ENCODE measurements at places on chromosomes 16 and 17.

DNA sequence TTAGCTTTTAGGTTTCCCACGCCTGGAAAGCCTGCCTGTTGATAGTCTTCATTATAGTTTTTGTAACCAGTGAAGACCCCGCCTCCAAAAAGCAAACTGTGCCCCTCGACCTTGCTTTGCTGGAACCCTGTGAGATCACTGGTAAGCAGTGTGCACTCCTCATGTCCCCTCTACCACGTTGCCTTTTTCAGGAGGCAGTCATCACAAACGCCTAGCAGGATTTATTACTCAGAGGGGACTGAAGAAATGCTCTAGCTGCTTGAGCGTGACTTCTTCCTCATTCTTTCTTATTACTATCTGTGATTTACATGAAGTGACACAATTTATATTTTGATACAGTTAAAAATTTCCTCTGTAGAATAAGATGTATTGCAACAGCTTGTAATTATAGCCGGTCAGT, 6.5 kb upstream of the KRTAP3-1 start:
- DNase-seq, result no peak

GRCh38 chr16:73418691-73419090, 370.8 kb upstream of the ZFHX3 start:
- no peak for DNase-seq

GRCh38 chr17:78616946-78617345, 39.8 kb upstream of the DNAH17 start:
- DNase-seq, result no peak

DNA sequence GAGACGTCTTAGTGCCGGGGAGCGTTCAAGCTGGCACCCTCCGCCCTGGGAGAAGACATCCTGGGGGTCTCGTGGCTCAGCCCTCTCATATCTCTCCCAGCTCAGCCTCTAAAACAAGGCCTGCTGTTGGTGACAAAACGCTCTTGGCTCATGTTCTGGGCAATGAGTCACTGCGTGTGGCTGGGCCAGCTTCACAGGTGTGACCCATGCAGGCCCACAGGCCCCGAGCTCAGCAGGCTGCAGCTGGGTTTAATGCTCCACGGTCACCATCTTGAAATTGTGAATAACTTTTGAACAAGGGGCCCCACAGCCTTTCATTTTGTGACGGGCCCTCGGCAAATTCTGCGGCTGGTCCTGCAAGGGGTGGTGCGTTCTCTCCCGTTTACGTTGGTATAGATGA, 22.4 kb downstream of the GAA start:
- no peak for DNase-seq

- no peak for DNase-seq
Measured at GRCh38 chr17:1197781-1198490, 18.2 kb upstream of the ABR start.

GRCh38 chr17:2899906-2900305, 103.7 kb downstream of the RAP1GAP2 start:
- DNase-seq, result no peak

DNA sequence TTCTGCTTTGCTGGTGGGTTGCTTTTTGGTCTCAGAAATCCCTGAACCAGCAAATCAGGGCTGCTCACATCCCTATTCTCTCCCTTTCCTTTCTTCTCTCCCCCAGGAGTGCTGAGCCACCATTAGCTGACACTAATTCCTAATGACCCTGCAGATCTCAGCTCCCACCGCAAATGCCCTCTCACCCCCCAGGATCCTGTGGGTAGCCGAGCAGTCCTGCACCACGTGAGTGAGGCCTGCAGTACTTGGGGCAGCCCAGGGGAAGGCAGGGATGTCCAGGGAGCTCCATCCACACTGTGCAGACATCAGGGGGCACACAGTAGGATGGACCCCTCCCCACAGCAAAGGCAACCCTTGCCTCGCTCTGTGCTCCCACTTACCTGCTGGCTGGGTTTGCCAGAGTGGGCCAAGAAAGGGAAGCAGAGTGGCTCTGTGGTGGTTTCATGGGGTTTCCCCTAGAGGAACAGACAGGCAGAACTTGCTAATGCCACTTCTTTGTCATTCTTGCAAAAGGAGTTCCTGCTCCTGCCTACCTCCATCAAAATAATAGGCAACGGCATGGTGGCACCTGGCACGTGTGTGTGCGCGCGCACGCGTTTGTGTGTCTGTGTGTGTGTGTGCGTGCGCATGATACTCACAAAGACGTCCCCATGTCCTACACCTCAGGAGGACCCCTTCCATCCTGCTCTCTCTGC, 135.6 kb downstream of the GAS7 start:
- DNase-seq, result no peak

DNA sequence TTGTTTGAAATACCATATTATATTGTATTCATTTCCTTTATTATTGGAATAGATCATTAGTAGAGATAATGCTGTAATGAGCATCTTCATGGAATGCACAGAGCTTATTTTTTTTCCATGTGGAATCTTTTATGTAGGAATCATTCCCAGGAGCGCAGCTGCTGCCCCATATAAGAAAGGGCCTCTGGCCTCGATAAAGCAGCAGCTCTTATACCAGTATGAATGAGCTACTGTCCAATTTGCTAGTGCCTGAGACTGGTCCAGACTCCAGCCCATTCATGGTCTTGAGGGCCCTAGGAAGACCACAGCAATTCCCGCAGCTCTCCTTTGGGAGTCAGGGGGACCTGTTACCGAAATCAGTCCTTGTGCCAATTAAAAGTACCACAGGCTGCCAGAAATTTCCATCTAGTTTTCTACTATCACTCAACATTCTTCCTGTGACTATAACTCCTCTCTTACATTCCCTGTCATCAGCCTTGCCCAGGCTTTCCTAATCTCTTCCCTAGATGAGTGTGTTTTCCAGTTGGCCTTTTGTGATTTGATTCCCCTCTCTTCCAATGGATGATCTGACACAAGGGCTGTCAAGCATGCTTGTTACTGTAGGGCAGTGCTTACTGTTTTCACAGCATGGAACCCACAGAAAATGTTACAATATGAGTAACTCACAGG, 1.9 kb downstream of the ZNF843 start:
- DNase-seq, result no peak

GRCh38 chr16:1870365-1871082, 1.4 kb downstream of the MEIOB start:
- no peak for DNase-seq

DNA sequence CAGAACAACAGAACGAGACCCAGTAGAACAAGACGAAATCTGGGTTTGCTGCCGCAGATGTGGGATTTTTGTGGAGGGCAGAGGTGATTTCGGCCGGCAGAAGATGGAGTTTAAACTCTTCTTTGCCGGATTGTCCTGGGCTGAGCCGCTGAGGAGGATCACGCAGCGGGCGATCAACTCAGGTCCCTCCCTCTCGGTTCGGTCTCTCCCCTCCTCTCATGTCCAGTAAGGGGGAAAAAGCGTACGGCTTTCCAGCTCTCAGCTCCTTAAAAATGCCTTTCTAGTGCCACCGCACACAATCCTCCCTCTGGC, 2.5 kb downstream of the PHF12 start:
- DNase-seq, result no peak

- no peak for DNase-seq
Measured at GRCh38 chr17:32483451-32484019, 3.3 kb upstream of the CDK5R1 start.

GRCh38 chr17:48725004-48725287, 2.0 kb downstream of the PRAC2 start:
- no peak for DNase-seq

DNA sequence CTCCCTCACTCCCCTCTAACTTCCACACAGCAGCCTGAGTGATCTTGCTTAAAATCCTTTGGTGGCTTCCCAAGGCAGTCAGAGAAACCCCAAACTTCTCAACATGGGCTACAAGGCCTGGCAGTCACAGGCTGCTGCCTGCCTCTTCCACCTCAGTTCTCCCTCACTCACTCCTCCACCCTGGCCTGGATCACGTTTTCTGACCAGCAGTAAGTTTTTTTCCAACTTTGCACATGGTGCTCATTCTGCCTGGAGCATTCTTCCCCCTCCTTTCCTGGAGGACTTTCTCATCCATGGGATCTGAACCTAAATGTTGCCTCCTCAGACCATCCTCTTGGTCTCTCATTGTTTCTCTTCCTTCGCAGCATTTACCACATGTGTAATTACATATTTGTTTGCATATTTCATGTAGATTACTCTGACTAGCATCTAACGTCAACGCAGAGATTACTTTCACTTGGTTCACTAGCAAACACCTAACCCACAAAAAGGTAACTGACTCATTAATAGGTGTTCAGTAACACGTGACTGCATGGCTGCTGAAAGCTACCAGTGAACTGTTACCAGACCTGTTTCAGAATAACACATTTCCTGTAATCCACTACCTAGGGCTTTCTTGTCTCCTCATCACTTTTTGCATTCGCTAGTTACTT, 17.1 kb downstream of the GNA13 start:
- DNase-seq, result no peak

DNA sequence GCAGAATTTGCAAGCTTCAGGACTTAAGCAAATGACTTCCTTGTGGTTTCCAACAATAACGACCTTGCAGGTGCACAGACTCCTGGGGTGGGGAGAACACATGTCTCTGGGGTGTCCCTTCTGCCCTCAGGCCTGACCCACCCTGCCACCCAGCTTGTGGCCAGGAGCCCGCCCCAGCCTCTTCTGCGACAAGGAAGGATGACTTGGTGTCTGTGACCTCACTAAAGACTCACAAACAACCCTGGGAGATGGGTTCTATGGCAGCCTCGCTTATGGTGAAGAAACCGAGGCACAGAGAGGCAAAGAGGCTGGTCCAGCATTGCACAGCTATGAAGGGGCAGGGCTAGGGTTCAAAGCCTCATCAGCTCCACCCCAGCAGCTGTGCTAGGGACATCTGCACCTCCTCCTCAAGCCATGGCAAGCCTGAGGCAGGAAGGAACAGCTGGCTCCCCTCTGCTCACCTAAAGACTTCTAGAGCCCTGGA, 2.6 kb downstream of the ATP2A3 start:
- DNase-seq, result no peak

- peak; percentile 91 for DNase-seq
Measured at GRCh38 chr17:81898029-81898866, 3.8 kb upstream of the NPB start.

DNA sequence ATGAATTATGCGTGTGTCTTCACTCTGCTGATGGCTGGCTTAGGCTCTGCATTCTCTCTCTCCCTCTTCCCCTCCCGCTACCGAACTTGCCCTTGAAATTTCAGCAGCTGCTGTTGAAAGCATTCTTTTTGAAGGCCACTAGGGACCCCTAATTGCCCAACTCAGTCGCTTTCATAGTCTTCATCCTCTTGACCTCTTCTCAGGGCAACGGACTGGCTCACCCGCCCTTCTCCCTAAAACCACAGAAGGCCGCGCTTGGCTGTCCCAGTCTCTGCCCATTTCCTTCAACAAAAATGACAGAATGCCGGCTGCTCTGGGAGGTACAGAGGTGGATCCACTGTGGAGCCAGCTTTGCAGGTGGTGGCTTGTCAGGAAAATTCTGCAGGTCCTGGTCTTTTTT, 21.0 kb upstream of the FMNL1 start:
- no peak for DNase-seq

GRCh38 chr16:65373097-65373496, 251.2 kb upstream of the CDH11 start:
- no peak for DNase-seq
